ENCODE measurements at places on chromosomes 4 and X.

DNA sequence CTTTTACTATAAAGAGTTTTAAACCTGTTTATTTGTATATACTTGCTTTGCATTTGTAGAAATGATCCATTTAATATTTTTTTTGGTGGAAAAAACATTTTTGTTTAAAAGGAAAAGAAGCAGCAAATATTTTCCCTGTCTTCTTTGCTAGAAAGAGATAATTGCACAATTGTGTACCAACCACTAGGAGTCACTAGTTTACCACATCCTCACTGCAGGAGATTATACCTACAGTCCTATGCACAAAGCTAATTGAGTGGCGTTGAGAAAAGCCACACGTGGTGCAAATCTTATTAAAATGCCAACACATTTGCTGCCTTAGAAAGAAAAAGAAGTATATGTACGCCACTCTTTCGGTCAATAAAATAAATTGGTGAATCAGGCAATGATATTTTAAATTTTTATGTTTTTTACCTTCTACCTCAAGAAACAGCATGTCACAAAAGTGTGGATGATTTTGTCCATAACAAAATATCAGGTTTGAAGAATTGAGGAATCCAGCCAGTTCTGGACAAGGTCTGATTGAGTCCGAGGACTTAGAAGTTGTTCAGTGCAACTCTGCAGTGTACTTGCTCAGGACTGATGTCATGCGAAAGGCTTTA is 102.9 kb downstream of the GRXCR1 start:
- DNase-seq, result no peak

- DNase-seq, result no peak
Measured at GRCh38 chr4:119244344-119244743, 31.8 kb downstream of the USP53 start.

- no peak for DNase-seq
Measured at GRCh38 chrX:16185725-16186136, 18.4 kb downstream of the MAGEB17 start.

- DNase-seq, result no peak
Measured at GRCh38 chr4:154958121-154958520, 177.0 kb downstream of the RBM46 start.

DNA sequence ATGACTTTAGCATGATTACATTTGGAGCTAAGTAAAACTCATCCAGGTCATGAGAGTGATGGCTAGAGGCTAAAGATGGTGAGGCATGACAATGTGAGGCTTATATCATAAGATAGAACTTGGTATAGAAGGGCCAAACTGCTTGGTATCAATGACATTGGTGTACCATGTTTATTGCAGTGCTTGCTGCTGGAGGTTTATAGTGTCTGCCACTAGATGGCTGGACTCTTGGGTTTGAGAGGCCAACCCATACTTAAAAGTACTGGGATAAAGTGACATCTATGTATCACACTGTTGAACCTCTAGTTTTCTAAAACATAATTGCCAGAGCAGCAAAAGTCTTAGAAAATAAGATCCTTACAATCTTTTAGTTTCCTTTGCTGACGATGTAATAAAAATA is 83.0 kb upstream of the TACR3 start:
- no peak for DNase-seq

DNA sequence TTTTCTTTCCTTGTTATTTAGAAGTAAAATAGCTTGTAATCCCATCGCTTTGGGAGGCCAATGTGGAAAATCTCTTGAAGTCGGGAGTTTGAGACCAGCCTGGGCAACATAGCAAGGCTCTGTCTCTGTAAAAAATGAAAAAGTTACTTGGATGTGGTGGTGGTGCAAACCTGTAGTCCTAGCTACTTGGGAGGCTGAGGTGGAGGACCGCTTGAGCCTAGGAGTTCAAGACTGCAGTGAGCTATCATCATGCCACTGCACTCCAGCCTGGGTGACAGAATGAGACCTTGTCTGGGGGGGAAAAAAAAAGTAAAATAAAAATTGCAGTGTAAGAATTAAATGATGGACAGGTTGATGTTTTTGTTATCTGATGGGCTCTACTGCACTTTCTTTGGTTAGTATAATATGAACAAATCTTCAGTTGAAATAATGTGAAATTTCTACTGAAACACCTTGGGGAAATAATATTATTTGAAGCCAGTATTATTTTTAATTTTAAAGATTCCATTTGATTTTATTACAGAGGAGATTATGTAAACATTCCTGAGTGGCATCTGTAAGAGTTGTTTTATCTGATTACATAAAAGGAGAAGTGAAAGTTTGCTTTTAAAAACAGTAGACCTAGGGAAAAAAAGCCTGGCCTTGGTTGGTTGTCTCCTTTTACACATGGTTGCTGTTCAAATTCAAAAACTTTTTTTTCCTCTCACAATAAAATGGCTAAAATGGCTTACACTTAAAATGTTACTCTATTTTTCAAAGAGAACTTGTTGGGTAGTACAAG is 10.5 kb upstream of the NDUFC1 start:
- DNase-seq, result no peak

GRCh38 chr4:107863416-107863815 is 38.7 kb downstream of the SGMS2 start:
- DNase-seq, result no peak

DNA sequence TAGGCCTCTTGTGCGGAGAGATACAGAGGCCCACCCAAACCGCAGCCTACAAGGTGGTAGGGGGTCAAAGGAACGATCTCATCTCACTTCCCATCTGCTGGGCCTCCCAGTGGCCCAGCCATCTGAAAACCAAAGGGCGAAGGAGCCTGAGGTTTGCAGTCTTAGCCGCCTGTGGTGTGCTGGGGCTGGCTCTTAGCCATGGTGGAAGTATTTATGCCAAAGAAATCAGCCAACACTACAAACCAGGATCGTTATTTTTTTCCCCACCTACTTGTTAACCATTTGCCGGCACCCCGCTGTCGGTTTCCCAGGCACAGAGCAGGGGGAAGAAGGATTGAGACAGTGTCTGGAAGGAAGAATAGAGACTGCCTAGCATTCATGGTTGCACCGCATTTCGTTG is 30.9 kb upstream of the CDKL5 start:
- DNase-seq, result no peak

GRCh38 chr4:147340591-147341120 is 140.2 kb upstream of the EDNRA start:
- DNase-seq, result no peak

DNA sequence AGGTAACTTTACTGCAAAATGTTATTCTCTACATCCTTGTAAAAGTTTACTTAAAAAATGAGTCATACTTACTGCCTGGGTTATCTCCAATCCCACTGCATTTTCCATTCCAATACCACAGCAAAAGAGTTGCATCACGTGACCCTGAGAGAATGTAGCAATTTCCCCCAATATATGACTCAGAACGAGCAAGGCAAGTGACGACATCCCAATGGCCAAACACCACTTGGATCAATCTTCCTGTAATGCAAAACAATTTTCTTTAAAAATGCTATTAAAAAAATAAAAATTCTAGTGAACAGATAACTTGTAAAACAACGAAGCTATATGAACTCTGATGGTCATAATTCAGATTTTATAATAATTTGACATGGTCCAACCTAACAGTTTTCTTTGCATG is 224.3 kb downstream of the DCLK2 start:
- no peak for DNase-seq

DNA sequence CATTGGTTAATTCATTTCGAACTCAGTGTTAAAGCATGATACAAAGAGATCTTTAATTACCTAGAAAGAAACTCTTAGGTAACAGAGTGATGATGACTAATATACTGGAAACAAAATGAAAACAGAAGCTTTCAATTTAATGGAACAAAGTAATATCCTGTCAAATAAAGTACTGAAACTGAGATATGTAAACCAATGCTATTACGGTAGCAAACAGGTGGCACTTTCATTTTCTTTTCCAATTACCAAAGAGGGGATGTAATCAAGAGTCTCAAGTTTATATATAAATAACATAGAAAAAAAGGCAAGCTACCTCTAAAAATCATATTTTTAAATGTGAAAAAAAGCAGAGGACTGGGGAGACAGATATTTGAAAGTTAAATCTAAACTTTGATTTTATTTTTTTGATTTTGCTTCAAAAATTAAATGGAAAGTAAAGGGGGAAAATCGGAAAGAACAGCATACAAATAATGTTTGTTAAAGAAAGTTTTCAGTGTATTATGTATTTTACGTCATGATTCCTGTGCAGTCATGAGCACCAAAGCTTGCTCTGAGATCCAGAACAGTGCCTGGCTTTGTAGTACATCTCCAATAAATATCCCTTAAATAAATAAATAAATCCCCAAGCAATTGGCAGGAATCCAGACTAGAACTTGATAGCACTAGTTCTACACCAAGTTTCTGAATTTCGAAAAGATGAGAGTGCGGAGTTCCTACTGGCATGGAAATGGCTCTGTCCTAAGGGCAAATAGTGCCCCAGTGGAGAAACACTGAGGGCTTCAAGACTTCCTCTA is 25.0 kb upstream of the RAPGEF2 start:
- DNase-seq, result no peak

- no peak for DNase-seq
Measured at GRCh38 chr4:55781812-55782211, 37.8 kb upstream of the EXOC1L start.

DNA sequence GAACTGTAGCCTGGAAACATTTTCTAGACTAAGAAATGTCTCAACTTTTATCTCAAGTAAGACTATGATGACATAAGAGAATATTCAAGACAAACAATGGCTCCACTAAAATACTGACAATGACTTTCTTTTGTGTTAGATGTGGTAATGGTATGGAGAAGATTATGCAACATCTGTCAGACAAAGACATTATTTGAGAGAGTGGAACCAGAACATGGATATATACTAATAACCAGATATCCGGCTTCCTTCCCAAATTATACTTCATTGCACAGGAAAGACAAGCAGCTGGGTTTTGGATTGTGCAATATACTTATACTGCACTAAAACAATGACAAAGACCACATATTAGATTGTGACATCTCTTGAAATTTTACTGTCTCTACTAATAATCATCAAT is 290.8 kb upstream of the GIMD1 start:
- no peak for DNase-seq

DNA sequence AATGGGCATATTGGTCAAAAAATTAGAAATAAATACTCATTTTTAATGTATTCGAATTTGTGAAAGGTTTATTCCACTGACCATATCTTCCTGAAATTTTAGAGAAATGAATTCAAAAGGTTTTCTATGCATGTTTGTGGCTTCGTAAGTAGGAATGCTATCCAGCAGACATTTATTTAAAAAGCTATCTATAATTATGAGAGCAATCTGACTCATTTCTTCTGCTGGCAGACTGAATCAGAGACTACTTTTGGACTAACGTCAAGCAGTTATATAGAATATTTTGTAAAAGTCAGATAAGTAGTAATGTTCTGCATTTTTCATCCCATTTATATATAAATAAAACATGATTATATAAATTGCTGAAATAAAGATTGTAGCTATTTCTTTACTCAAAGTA is 125.0 kb downstream of the SPCS3 start:
- DNase-seq, result no peak

GRCh38 chr4:88953400-88953799 is 103.6 kb downstream of the FAM13A start:
- no peak for DNase-seq

- DNase-seq, result peak; percentile 73
Measured at GRCh38 chr4:179750374-179750773, 2308.1 kb upstream of the AGA start.

DNA sequence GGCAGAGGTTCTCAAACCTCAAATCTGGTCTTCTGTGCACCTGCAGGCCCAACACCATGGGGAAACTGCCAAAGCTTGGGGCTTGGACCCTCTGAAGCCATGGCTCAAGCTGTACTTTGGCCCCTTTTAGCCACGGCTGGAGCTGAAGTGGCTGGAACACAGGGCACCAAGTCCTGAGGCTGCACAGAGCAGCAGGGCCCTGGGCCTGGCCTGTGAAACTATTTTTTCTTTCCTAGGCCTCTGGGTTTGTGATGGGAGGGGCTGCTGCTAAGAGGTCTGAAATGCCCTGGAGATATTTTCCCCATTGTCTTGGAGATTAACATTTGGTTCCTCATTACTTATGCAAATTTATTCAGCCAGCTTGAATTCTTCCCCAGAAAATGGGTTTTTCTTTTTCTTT is 18.3 kb upstream of the PI4K2B start:
- no peak for DNase-seq

DNA sequence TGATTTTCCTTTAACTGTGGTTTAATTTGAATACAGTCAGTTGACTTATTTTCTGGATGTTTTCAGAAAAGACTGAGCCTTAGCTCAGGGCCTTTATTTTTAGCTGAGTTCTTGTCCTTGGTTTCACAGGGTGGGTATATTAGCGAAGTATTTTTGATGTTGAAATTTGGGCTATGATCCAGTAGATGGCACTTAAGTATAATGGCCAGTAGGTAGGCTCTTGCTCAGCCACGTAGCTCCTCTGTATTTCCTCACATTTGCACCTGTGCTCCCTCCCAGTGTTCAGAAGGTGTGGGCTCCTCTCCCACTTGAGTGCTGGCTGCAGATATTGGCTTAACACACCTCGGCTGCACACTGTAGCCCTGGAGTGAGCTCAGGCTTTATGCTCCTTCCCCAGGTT is 549.9 kb upstream of the AMOT start:
- DNase-seq, result no peak

DNA sequence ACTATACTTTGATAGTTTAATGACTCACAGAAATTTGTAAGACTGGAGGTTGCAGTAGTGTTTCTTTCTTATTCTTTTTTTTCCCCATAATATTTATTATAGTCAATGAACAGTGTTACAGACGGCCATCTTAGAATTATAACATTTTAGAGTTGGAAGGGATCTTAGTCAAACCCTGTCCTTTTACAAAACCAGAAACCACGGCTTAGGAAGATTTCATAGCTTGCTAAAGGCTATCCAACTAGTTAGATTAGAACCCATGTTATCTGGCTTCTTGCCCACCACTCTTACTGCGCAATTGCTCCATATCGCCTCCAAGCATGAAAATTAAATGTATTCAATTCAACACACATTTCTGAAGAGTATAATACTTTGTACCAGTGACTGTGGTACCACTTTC is 1.1 kb downstream of the XIAP start:
- no peak for DNase-seq

DNA sequence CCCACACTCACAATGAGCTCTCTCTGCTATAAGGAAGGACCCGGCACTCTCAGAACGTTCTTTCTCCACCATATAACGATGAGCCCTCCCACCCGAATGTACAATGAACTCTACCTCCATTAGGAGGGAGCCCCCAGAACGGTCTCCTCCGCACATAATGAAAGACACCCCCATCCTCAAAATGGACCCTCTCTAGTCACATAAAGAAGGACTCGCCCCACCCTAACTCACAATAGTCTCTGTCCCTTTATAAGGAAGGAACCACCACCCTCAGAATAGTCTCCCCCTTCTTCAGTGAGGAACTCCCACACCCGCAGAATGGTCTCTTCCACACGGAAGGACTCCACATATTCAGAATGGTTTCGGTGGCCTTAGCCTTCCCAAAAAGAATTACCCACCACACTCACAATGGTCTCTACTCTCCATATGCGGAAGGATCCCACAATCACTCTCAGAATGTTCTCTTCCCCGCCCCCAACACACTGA is 477 bp downstream of the SLC35A2 start:
- no peak for DNase-seq

Data from NCI-H1417 treated with DMSO at 0.1 percent for 48 hours (cell line).